C1 segment of cervical spinal cord (tissue), 14 donors: ENCODE measurements at places on chromosomes 7 and 10.
A peak's percentile ranks its signal among the peaks of the same experiment; 100 is the strongest.

DNA sequence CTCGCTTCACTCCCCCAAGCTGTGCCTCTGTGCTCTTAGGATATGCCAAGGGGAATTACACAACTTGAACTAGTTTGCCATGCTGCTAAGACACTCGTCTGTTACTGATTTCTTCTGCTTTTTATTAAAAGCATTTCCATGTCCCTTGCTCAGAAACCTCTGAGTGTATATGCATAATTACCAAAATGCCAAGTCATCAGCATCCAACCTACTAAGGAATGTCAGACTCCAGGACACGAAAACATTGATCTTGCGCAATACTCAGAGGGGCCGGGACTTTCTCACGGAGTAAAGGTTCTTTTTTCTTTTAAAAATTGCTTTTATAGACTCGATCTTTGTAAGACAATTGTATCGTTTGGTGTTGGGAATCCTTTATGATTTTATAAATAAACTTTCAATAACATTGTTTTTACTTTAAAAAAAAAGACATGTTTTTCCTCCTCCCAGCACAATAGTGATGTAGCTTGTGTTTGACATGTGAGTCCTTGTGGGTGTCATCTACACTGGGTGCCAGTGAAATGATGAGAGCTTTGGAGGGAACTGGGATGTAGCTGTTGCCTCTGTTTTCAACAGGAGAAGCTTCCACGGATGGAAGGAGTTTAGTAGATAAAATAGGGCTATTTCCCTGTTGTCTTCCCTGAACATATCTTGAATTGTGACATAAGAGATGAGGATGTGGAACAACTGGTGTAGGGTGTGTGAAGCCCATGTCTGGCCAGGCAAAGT is 43.6 kb downstream of the CNNM1 start:
- DNase-seq: no peak

GRCh38 chr10:15494850-15495506 is 123.9 kb upstream of the FAM171A1 start:
- DNase-seq: no peak

GRCh38 chr10:22251751-22252223 is 34.0 kb upstream of the EBLN1 start:
- peak; percentile 82 for DNase-seq

DNA sequence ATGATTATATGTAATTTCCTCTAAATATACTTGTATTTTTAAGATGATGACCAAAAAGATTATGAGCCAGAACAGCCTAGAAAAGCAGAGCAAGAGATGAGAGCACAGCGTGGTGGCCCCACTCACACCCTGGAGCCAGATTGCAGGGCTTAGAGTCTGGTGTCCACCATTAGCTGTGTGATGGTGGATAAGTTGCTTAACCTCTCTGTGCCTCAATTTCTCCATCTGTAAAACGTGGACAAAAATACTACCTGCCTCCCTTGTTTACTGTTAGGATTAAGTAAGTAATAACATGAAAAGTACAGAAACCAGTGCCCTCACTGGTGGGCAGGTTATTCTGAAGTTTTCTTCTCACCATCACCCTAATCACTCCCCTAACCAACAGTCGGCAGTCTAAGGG is 212.3 kb downstream of the COBL start:
- DNase-seq: no peak

- no peak for DNase-seq
Measured at GRCh38 chr7:134696261-134696660, 49.6 kb downstream of the BPGM start.

DNA sequence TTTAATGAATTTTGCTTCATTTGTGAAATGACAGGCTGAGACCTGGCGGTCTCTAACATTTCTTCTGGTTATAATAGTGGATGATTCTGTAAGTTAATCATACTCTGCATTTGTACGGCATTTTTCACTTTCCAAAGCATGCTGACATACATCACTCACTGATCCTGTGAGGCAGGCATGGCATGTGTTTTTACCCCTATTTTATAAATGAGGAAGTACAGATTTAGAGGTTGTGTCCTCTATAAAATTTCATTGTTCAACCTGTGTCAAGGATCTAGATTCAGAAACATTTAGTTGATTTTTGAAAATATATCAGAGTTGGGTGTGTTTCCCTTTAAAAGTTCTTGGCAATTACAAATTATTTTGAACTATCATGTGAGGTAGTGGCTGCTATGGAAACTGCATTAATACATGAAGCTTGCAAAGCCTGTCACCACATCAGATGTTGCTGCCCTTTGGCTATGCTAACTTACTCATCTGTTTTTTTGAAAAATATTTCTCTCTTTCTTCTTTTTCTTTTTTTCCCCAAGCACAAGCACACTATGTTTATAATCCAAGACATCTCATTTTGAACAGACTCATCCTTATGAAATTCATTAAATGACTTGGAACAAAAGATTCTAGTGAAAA is 172.7 kb downstream of the GNAI1 start:
- no peak for DNase-seq

DNA sequence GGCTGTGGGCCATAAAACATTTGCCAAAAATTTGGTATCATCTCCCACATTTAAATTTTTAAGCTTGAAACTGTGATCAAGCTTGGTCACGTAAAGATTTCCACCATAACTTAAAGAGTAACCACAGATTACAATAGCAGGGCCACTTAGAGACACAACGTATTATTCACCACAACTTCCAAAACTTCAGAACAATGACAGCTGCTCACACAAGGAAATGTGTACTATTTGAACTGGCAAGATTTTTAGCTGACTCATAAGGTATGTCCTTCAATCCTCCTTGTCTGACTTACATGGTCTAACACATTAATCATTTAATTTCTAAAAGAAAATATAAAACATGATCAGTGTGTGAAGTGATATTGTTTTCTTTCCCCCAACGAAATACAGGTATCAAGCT is 234.5 kb downstream of the PARD3 start:
- DNase-seq: no peak

DNA sequence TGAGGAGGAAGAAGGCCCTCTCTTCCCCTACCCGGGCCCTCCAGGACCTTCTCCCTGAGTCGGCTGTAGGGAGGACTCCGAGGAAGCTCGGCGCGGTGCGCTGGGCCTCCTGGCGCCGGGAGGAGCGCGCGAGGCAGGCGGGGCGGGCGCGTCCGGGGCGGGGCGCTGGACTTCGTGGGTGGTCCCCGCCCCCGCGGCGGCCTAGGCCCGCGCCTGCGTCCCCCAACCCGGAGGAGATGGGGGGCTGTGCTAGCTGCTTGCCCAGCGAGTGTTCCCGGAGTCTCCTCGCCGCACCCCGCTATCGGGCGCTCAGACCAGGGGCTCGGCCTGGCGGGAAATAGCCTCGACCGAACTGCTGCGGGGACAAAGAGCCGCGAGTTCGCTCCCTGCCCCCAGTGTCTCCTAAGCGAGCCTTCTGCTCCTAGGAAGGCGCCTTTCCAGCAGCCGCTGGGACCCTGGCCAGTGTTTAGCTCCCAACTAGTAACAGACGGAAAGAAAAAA is 19.2 kb upstream of the SMO start:
- no peak for DNase-seq

GRCh38 chr10:5419466-5420094 is 7.2 kb downstream of the NET1 start:
- DNase-seq: no peak
